ENCODE measurements at places on chromosomes 1 and 21.

DNA sequence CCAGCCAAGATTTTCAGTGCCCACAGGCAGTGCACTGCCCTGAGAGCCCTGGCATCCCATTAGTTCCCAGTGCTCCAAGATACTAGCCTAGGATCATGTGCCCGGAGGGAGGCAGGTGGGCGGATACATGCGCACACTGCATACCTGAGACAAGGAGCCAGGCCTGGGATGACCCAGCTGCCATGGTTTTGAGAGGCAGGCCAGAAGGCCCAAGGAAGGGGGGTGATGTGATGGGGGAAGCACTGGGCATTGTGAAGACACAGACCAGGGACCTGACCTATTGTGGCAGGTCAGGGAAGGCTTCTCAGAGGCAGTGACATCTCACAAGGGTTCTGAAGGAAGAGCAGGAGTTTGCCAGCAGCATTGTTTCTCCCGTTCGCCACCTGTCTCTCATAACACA lies 3.6 kb downstream of the ZC3H12A start:
- peak; percentile 13 for DNase-seq

DNA sequence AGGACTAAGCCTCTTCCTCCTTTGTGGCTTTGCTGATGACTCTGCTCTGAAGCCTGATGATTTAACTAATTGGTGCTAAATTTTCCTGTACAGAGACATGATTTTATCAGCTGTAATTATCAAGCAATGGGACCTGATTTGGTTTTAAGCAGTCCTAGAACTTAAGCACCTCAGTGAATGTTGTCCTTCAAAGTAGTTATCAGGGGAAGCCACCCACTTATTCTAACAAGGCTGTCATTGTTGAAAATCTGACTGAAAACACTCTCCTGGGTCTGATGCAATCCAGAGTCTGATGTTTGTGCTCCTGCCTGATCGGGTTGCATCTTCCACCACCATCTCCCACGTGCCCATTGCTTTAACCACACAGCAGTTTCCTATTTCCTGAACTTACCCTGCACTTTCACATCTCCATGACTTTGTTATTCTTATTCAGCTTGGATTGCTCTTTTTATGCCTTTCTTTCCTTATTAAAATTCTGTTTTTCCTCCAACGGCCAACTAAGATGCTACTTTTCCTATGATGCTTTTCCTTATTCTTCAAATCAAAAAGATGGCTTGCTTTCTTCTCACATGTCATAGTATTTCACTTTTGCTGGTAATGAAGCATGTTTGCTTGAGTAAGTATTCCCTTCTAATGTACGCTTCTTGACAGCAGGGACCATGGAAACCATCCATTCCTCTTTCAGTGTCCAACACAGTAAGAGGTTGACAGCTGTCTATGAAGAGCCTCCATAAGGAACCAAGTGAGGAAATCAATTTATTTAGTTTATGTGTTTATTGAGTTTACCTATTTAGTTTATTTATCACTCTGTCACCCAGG lies 55.0 kb downstream of the S1PR1 start:
- DNase-seq = no peak

- DNase-seq = no peak
These were observed 16.3 kb upstream of the OR10K1 start for GRCh38 chr1:158445376-158445775.

GRCh38 chr1:9676815-9677393 lies 25.4 kb downstream of the PIK3CD start:
- DNase-seq = no peak

DNA sequence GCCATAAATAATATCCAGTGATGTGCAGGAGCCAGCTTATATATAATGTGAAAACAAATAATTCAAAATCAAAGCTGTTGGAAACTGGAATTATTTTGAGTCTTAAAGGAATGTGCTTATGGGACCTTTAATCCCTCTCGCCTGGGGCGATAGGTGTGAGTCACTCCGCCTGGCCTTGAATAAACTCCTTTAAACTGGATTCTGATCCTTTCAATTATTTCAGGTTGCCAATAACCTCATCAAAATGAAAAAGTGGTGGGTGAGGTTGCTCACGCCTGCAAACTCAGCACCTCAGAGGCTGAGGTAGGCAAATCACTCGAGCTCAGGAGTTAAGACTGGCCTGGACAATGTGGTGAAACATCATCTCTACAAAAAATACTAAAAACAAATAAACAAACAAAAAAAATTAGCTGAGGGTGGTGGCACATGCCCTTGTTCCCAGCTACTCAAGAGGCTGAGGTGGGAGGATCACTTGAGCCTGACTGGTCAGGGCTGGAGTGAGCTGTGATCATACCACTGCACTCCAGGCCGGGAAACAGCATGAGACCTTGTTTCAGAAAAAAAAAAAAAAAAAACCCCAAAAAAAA lies 11.4 kb upstream of the SLC2A5 start:
- DNase-seq = no peak

- no peak for DNase-seq
These were observed 6.1 kb downstream of the TNFSF18 start for GRCh38 chr1:173044656-173045055.

Data from effector CD4-positive, alpha-beta T cell (primary cell).